Myocyte (in vitro differentiated cells): ENCODE measurements at places on chromosomes 11 and 22.

- DNase-seq: no peak
Measured at GRCh38 chr11:44813401-44813800, 86.6 kb downstream of the TSPAN18 start.

GRCh38 chr22:49734390-49734789, 93.3 kb downstream of the BRD1 start:
- no peak for DNase-seq

DNA sequence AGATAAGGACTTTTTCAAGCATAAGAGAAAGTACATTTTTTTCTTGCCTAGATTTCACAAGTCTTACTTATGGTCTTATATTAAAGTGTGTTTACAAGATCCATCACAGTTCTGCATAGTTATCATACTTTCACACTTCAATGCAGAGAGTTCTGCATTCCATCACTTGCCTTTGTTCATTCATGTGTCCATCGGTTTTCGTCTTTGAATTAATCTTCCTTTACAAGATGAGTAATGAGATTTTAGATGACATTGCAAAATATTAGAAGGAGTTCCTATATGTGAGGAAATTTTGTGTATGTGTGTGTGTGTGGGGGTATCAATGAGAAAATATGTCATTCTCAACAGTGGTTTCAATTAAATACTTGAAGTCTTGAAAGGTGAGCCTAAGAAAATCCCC, 98.1 kb upstream of the GUCY1A2 start:
- no peak for DNase-seq

DNA sequence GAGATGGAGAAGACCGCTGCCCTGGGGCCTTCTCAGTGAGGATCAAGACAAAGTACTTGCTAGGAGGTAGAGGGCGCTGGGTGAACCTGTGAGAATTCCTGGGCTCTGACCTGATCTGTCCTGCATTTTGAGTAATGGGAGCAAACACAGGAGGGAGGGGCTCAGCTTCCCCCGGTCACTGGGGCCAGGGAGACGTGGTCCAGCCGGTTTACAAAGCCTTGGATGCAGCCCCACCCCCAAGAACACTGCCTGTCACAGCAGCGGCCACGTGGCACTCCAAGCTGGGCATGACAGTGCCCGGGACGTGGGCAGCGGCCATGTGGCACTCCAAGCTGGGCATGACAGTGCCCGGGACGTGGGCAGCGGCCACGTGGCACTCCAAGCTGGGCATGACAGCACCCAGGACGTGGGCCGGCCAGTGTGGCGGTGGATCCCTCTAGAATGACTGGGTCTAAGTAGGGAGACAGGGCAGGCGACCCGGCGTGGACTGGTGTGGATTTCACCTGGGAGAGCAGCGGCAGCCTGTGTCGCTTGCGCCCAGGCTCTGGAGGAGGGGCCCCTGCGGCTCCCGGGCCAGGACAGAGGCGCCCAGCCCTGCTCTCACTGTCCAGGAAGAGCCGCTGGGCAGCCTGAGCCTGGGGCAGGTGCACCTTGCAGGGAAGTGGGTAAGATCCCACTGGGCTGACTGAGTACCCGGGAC, 2.5 kb upstream of the TTLL8 start:
- no peak for DNase-seq

- peak; percentile 10 for DNase-seq
Measured at GRCh38 chr11:114774599-114775361, 96.5 kb downstream of the NXPE2 start.

DNA sequence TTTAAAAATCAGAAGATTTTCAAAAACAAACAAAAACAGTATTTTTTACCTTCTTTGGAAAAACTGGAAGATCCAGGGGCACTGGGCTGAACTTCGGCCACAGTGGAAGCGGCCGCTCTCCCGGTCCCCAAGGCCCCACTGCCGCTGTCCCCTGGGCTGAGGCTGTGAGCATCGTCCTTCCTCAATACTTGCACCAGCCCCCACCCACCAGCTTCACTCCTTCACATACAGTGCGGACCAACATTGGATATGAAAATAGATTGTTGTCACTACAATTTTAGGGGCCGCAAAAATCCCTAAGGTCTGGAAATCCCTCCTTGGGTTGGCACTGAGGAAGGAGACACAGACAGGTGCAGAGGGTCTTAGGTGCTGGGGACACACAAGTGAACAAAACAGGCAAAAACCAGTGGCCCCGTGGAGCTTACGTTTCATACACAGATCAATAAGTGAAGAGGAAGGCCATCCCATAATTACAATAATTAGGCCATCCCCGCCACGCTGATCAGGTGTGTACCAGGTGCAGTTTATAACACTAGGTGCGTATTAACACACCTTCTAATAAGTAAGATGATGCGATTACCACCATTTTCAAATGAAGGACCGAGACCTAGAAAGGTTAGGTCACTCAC, 28.2 kb upstream of the SLC22A12 start:
- DNase-seq: no peak

- DNase-seq: peak; percentile 18
Measured at GRCh38 chr22:40603088-40603605, 33.4 kb downstream of the MRTFA start.

DNA sequence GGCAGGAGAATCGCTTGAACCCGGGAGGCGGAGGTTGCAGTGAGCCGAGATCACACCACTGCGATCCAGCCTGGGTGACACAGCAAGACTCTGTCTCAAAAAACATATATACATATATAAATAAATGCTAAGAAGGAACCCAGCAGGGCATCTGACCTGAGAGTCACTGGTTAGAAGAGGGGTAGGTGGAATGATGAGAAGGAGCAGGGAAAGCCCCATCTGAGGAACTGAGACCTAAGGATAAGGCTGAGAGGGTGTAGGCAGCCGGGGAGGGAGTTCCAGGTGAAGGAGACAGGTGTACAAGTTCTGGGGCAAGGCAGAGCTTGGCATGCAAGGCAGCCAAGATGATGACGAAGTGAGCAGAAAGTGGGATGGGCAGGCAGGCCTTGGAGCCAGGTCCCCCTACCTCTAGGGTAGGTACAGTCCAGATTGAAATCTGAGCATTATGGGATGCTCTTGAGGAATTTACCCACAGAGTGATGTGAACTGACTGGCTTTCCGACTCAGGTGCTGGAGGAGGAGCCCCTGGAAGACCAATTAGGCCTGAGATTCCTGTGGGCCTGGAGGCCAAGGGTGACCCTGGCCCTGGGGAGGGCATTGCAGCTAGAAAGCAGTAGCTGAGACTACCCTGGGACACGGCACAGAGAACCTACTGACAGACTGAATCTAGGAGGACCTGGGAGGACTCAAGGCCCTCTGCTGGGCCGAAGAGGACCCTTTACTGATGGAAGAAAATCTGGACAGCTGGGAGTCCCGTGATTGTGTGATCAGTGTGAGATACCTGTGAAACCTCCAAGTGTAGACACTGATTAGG, 22.8 kb downstream of the KLHL22 start:
- DNase-seq: no peak

DNA sequence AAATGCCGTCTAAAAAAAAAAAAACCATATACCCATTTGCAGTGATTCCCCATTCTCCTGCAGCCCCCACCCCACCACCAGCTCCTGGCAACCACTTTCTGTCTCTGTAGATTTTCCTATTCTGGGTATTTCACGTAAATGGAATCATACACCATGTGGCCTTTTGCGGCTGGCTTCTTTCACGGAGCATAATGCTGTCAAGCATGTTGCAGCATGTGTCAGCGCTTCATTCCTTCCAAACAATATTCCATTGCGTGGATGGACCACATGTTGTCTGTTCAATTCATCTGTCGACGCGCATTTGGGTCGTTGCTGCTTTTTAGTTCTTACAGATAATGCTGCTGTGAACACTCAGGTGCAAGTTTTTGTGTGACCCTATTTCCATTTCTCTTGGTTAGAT, 14.8 kb upstream of the EMID1 start:
- DNase-seq: no peak
